ENCODE measurements at places on chromosomes 1 and 21.
A peak's percentile ranks its signal among the peaks of the same experiment; 100 is the strongest.

GRCh38 chr1:223711747-223712193 lies 569 bp upstream of the CAPN2 start:
- no peak for DNase-seq

DNA sequence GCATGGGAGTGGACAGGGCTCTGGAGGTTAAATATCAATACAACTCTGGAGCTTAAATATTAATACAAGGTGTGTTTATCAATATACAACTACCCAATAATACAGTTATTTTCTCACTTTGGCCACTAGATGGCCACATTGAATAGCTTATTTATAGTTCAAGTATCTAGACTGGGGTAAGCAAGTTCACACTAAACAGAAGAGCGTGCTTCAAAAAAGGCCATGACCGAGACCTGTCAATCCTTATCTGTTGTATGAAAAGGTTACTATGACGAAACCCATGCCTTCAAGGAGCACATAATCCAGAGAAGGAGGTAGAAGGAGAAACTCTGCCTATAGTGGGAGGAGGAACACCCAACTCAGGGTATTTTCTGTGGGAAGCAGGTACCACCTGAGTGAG lies 29.1 kb downstream of the CHML start:
- peak; percentile 74 for DNase-seq

- no peak for DNase-seq
Measured at GRCh38 chr1:157196245-157196543, 58.0 kb upstream of the ETV3 start.

DNA sequence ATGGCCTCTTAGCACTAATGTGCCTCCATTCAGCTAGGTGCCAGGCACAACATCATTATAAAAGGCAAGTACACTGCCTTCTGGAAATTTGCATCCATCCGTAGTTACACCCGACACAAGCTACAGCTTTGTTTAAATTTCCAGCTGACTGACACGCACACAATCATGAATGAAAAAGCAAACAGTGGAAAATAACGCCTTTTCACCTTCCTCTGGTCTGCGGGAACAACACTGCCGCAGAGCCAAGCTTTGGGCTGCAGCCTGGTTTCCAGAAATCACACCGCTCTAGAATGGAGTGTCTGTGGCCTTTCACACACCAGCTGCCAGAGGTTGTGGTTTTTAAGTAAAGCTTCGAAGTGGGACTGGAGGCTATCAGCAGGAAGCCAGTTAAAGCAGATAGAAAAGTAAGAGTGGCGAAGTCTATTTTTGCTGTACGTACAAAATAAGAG lies 142.8 kb upstream of the COA6 start:
- DNase-seq, result no peak

DNA sequence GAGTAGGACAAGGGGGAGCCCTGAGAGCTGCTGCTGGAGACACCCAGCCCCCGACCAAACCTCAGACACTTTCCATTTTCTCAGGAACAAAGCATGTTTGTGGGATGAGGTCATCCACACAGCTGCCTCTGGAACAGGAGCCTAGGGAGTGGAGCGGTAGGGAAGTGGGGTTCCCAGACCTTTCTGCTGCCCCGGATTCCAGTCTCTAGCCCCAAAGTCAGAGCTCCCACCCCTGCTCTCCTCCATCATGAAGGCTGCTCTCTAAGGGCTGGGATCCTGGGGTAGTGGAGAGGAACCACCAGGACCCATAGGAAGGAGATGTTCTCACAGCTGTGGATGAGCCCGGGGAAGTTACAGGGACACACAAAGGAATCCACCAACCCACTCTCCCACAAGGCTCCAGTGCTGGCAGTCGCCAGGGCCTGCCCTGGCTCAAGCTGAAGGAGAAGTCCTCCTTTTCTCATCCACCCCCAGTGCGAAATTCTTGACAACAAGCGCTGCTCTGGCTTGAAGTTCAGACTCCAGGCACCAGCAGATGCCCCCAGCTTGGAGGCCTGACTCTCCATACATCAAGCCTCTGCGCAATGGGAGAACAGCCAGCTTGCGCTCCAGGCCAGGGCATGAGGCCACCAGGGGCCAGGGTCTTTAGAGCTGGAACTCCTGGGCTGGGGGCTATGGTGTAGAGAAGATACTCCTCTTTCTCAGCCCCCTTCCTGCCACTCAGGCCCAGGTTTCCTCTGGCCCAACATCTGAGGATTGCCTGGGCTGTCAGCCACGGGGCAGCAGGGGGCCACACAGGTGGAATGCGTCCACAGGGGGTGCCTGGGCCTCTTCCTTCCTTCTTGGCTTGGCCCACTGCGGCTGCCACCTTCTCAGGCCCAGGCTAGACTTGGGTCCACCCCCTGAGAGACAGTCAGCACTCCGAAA lies 4.5 kb downstream of the FHL3 start:
- DNase-seq, result no peak

- DNase-seq, result no peak
Measured at GRCh38 chr1:8015809-8016165, 10.3 kb downstream of the ERRFI1 start.

DNA sequence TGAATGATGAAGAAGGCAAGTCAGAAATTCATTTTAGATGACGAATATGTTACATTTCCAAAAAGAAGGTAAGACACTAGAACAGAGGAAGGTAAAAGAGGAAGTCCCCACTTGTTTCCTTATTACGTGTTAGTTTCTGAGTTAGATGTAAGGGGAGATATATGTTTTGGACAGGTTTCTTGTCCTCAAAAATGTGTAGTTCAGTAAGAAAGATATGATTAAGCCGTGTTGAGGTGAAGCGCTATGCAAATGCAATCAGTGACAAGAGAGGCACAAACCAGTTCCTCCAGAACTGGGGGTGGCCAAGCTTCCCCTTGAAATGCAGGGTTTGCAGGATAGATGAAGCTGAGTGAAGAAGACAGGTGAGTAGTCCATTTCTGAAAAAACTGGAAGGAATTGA lies 293.3 kb upstream of the RUNX1 start:
- DNase-seq, result no peak

DNA sequence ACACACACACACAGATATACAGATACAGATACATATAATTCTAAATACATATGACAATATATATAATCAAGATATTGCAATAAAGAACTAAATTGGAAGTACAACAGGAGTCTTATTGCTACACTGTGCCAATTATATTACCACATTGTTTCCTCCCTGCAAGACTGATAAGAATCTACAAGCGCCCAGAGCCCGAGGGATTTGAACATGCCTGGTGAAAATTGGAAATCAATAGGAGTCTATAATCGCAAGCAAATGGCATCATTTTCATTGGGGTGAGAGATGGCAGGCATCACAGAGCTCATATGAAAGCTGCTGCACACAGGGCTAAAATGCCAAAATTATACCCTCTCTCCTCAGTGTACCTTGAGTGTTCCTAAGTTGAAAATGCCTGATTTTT lies 152.9 kb upstream of the PTBP2 start:
- no peak for DNase-seq

DNA sequence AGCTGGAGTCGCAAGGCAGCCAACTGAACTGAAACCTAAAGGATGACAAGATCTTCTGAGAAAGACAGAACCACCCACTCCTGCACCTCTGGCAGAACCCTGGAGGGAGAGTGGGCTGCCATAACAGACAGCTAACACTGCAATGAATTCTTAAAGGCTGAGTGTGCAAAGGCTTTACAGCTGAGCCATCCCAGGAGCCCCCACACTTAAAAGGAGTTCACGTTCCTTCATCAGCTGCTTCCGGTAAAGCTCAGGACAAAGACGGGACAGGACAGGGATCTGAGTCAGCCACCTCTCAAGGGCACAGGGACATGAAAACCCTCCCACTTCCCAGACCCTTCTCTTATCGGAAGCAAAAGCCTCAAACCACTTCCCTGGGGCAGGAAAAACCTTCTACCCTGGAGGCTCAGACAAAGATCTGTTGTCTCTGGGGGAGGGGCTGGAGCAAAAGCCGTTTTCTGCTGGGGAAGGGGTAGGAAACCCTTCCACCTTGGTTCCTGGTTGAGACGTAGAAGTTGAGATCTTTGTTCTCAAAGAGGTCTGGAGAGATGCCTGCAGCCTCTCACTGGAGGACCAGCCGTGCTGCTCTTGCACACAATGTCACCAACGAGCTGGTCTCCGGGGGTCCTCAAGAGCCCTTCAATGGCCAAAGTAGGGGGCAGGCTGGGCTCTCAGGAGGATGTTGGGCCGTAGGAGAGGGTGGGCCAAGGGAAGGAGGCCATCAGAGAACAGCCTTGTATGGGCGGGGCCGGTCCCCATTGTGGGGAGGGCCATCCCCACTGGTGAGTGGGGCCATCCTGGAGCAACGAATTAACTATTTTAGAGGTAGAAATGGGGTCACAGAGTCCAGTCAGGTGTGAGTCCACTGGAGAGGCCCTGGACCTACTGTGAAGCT lies 452.4 kb downstream of the PTPRU start:
- no peak for DNase-seq

- DNase-seq, result no peak
Measured at GRCh38 chr21:26920055-26920454, 46.8 kb downstream of the ADAMTS5 start.

- no peak for DNase-seq
Measured at GRCh38 chr1:41822866-41823265, 95.9 kb downstream of the HIVEP3 start.

GRCh38 chr1:54601730-54602129 lies 21.6 kb downstream of the FAM151A start:
- no peak for DNase-seq

GRCh38 chr1:184296466-184297243 lies 90.2 kb upstream of the C1orf21 start:
- no peak for DNase-seq

DNA sequence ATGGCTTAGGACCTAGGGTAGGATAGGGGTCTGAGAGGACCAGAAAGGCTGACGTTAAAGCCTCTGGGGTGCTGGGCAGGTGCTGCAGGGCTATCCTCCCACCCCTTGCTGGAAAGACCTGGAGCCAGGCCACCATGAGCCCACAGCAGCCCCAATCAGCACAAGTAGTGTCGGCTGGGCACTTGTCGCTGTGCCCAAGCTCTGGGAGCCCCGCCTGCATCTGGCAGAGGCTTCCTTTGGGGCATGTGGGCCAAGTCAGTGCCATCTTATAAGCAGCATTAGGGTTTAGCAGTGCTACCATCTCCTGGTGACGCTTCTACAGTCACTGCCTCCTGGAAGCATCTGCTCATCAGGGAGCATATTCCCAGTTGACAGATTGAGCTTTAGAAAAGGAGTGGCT lies 31.3 kb downstream of the MAN1C1 start:
- DNase-seq, result no peak

- no peak for DNase-seq
Measured at GRCh38 chr1:94621395-94621794, 79.8 kb upstream of the F3 start.

- DNase-seq, result no peak
Measured at GRCh38 chr1:237166086-237166485, 124.1 kb downstream of the RYR2 start.

DNA sequence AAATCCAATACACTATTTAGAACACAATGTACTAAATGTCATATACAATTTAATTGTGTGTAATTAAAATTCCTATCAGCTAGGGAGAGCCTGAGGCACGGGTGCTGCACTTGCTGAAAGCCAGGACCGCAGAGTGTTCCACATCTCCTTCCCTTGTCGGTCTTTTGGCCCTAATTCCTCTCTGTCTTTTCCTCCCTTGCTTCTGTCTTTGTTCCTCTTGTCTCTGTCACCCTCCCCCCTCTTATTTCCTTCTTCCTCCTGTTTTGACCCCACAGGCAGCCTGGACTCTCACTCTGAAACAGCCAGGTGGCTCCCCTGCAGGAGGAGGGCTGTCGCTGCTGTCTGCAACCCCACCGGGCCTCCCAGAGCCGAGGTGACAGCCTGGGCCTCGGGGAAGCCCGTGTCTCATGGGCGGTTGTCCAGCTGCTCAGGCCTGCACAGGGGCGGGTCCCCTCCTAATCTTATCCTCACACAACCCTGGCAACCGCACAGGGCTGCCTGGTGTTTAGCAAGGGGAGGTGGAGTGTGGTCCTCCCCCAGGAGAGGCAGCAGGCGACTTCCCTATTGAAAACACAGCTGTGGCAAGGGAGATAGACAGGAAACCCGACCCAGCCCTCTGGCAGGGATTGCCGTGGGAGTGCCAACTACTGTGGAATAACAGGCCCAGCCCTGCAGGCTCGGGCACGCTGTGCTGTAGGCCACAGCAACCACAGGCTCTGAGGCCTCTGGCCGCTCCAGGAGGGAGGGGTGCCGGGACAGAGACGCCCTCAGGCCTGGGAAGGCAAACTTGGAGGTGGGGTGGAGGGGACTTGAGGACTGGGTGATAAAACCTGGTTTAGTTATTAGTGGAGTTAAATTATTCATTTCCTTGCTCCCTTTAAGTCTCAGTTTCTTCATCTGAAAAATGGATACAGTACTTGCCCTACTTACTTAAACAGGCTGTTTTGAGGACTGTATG lies 68.8 kb upstream of the WDR26 start:
- peak; percentile 4 for DNase-seq

DNA sequence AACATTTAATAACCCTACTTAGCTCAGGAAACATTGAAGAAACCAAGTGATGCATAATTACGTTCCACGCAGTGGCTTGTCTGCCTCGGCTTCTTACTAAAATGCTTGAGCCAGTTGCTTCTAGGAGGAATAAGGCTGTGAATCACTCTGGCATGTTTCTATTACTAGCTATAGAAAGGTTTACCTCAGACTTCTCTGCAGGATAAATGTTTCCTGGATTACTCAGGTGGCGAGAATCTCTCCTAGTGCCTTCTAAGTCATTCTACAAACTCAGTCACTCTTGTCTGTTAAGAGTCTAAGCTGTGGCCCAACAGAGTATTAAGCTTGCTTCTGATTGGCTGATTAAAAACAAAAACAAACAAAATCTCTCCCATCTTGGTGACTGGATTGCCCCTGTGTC lies 92.0 kb upstream of the RALGPS2 start:
- no peak for DNase-seq

GRCh38 chr1:91166106-91166712 lies 144.4 kb upstream of the ZNF644 start:
- DNase-seq, result peak; percentile 38

DNA sequence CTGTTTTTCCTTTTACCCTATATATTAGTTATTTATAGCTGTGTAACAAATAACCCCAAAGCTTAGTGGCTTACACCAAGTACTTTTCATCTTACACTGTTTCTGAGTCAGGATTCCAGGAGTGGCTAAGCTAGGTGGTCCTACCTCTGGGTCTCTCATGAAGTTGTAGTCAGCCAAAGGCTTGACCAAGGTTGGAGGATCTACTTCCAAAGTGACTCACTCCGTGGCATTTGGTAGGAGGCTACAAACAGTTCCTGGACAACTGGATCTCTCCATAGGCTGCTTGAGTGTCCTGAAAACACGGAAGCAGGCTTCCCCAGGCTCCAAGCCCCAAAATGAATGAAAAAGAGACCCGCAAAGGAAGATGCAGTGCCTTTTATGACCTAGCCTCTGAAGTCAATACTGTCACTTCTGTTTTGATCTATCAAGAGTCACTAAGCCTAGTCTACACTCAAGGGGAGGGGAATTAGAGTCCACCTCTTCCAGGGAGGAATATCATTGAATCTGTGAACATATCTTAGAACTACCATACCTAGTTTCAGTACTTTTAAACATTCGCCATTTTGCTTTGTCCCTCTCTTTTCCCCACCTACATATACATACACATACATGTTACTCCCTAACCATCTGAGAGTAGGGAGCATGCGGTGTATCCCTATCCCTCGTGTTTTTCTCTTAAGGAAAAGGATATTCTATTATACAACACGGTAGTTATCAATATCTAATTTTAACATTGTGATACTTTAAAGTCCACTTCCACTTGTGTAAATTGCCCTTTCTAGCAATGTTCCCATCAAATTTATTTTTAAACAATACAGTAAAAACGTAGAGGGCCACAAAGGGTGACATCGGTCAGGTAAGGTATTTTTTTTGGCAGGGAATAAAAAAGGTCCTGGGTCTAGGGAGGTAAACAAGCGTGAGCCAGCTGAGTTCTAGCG lies 67.2 kb downstream of the SLC35A3 start:
- no peak for DNase-seq

Data from CD4-positive, alpha-beta T cell treated with Interleukin-4 for 4 hours (primary cell).